Left renal cortex interstitium (tissue), 4 donors: ENCODE measurements at places on chromosomes 5 and 9. TPM values are rescaled to one million over a fixed set of nuclear protein-coding genes. Genes with fewer than 3 reads are reported as not detected.
A peak's percentile ranks its signal among the peaks of the same experiment; 100 is the strongest.

GRCh38 chr5:101045689-101046088, 142.6 kb upstream of the ST8SIA4 start:
- no peak for DNase-seq

DNA sequence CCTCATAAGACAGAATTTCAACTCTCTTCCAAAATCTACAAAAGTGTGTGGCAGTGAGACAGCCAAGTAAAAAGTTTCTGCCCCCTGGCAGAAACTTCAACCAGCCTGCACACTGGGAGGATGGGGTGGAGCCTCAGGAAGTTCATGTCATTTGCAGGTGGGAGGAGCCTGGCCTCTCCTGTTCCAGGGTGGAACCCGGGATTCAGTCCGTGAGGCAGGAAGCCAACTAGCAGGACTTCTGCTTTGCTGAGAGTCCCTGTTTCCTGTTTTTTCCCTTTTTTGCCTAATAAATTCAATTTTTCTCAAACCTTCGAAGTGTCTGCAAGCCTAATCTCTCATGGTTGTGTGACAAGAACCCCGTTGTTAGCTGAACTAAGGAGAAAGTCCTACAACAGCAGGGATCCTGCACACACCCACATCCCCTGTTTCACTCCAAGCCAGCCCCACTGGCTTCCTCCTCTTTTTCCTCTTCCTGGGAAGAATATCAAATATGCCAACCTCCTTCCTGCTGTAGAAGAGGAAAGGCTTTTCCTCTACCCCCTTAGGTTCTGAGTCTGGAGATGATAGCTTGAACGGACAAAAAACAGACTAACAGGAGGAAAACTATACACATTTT, 69.3 kb downstream of the ALDH7A1 start:
- DNase-seq, result no peak

DNA sequence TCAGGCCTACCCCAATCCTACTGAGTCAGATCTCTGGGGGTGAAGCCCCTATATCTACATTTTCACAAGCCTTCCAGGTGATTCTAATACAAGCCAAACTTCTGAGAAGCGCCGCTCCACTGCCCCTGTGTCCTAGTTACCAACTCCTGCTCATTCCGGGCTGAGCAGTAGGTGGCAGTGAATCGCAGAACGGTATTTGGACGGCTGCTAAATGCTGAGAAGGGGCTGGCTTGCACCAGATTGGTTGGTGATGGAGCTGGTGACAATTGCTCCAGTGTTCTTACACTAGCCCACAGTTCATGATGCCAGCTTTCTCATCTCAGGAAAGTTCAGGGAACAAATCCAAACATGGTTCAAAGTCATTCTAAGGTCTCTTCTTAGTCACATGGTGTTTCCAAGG, 31.1 kb upstream of the FGF1 start:
- DNase-seq, result peak; percentile 56

DNA sequence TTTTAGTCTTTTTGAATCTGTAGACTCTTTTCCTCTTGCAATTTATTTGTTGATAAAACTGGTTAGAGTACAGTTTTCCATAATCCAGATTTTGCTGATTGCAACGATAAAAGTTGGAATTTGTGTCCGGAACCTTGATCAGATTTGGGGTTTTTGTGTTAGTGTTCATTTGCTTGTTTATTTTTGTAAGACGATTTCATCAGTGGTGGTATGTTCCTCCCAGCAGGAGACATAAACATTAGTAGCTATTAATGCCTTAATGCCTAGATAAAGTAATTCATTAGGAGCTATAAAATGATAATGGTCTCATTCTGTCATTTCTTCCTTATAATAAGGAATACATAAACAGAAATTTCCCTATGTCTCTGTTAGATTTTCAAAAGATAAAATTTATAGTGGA, 21.3 kb downstream of the RPS6 start:
- DNase-seq, result no peak

Gene SAXO1
- 0.24 TPM for polyA plus RNA-seq

Gene SLC6A19
- 46.6 TPM for polyA plus RNA-seq

- no peak for DNase-seq
These were observed 157.0 kb upstream of the TRPC7 start for GRCh38 chr5:136522217-136522956.

Gene CCDC192
- 0.51 TPM for polyA plus RNA-seq

Gene SPEF2
- polyA plus RNA-seq, result 68.3 TPM

DNA sequence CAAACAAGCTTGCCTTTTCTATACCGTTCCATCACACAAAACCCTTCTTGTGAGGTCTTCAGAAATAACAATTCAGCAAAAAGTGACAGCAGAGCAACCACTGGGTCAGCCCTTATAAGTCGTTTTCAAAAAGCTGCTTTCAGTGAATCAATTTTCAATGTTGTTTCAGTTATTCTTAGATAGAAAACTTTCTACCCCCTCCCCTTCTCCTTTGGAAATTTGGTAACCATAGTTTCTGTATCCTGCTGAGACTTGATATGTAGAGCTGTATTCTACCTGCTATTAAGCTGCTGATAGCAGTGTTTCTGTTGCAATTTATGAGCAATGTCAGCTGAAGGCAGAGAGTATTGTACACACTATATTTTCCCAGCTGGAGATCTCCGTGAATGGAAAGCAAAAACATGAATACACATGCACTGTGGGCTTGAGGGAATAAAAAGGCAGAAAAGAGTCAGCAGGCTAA, 75.7 kb downstream of the ZNF608 start:
- DNase-seq, result no peak

DNA sequence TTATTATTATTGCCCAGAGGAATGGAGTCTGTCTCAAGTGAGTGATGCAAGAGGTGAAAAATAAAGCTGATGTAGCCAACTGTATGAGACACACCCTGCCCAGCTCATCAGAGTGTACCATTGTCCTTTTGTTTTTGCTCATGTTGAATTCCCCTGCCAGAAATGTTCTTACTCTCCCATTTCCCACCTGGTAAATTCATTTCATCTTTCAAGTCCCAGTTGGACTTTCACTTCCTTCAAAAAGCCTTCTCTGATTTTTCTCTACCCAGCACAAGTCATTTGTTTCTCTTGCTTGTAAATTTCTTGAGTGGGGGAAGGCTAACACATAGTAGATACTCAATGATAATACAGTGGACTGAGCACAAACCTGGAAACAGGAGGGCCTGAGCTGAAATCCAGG, 394.5 kb upstream of the ZNF462 start:
- DNase-seq, result no peak

Gene RANBP6
- polyA plus RNA-seq, result 36.3 TPM

DNA sequence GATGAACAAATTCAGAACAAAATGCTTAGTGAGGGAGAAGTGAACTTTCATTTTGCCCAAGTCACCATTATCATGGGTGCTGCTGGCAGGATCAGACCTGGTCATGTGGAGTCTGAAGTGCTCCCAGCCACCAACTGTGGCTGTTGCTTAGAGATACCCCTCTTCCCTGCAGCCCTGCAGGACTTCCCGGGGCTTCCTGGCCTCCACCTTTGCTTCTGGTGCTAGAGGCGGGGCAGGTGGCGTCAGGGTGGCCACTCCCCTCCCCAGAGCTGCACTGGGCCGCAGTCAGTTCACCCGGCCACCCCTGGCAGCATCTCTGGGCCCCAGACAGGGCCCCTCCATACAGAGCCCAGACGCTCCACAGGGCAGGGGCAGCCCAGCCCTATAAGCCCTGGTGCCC, 30.0 kb upstream of the SLC12A7 start:
- no peak for DNase-seq

DNA sequence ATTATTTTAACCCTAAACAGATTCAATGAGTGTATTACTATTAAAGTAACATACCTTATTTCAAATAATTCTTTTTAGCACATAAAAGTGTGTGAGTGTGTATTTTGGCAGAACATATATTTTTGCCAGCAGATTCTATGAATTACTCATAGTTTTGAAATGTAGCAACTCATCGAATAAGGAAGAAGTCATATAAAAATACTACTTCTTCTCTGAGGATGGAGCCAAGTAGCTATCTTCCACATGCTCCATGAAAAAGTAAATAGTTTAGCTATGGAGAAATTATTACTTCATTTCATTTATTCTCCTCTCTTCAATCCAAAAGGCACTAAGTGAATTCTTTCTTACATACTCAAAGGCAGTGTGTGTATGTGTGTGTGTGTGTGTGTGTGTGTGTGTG, 1090.4 kb upstream of the CDH6 start:
- DNase-seq, result no peak

Gene STING1
- 37.1 TPM for polyA plus RNA-seq

- DNase-seq, result no peak
These were observed 14.4 kb upstream of the ZNF131 start for GRCh38 chr5:43106290-43106638.

DNA sequence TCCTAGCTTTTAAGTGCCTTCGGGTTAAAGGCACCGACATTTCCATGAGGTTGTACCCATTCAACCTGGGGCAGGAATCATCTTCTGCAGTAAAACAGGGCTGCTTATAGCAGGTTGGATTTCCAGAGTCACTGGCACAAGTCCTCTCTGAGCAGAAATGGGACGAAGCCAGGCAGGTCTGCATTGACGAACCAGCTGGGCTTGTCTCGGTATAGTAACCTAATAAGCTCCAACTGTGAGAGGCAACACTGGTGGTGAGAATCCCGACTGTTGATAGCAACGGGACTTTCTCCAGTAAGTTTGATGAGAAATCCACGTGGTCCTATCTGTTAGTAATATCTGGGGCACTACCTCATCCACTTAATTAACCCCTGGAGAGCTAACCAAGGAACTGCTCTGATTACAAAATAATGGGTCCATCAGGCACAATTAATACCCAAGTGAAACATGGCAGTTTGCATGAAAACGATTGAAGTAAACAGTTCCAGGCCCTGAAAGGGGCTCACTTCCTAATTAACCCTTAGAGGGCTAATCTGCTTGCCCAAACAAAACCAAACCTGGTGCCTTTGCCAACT, 491.0 kb upstream of the C9orf72 start:
- no peak for DNase-seq

DNA sequence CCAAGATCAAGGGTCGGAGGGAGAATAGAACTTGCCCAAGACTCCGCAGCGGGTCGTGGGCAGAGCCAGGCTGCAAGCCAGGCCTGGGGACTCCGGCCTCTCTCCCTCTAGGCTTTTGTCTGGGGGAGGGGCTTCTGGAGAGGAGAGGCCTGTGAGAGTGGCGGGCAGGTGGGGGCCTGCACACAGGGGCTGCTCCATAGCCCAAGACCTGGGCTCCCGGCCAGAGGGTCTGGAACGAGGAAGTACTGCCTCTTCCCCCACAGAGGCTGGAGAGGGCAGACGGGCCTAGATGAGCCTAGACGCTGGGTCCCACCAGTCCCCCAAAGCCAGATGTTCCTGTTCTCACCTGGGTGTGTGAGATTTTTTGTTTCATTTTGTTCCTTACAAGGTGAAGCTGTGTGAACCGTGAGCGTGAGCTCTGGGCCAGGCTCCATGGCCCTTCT, 5.2 kb upstream of the ST6GALNAC6 start:
- DNase-seq, result no peak

Gene SLC4A9
- 17.6 TPM for polyA plus RNA-seq

DNA sequence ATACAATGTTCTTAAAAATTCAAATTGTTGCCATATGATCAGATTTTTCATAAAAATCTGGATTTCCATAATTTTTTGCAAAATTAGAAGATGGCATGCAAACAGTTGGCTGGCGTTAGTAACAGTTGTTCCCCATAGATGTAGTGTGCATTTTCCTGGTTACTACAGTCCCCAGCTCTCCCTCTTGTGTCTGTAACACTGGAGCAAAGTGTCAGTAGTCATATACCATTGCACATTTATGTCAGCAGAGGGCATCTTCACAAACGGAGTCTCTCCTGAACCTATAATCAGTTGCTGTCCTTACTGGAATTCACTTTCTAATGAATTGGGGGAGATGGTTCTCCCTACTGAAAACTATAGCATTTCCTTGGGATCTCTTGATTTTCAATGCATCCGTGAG, 44.7 kb upstream of the DMAC1 start:
- DNase-seq, result no peak

GRCh38 chr5:139131921-139132432, 66.2 kb downstream of the SIL1 start:
- DNase-seq, result no peak

DNA sequence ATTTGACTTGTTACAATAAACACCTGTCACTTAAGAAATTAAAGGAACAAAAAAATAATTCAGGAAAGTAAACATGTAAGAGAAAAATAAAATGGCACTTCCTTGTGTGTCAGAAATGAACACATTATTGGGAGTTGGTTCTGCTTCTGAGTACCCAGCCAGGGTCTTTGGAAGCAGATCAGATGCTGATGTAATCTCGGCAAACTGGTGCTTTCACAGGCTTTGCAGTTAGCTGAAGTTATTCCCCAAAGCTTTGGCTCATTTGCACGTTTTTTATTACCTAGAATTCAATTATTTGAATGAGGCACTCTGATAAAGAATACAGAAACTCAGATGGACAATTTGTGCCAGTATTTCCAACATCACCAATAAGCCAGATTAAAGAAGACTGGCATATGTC, 10.9 kb downstream of the CDH18 start:
- DNase-seq, result no peak

Gene IL9
- not detected for polyA plus RNA-seq

- no peak for DNase-seq
These were observed 64.8 kb upstream of the IFNE start for GRCh38 chr9:21546949-21547348.

- DNase-seq, result no peak
These were observed at the start of gene MLANA for GRCh38 chr9:5890641-5891040. Gene MLANA, plus strand, starts transcription at chr9:5890889. Its CDS starts 1,586 bp downstream, at chr9:5892475.

DNA sequence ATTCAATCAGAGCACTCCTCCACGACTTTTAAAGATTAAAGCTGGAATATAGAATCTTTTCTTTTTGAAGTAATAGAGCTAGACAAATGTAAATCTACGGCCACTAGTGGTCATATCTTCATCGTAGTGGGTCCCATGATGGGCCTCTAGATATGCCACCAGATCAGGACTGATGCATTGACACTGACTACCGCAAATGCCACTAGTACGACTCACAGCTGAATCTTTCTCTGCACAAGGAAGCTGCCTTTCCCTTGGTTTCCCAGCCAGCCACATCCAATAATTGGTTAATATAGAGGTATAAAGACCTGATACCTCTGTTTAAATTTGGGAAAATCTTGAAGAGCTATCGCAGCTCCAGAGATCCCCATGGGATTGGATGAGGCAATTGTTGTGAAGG, 37.8 kb upstream of the ADRB2 start:
- no peak for DNase-seq

Gene PCDHA9
- 0.05 TPM for polyA plus RNA-seq

DNA sequence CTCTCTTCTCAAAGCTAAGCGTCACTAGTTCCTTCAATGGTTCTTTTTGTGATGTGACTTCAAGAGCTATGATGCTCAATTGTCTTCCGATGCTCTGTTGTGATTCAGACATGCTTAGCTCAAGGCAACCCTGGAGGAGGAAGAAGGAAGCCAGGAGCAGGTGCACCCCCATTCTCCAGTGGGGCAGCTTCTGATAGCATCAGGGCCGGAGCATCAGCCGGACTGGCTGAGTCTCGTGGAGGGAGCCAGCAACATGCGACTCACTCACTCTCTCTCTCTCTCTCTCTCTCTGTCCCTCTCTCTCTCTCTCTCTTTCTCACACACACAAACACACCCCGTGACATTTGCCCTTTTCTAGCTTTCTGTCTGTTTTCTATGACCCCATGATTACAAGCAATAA, 140.2 kb downstream of the HSD17B3 start:
- no peak for DNase-seq

Gene NIPAL4
- polyA plus RNA-seq, result 0.68 TPM

DNA sequence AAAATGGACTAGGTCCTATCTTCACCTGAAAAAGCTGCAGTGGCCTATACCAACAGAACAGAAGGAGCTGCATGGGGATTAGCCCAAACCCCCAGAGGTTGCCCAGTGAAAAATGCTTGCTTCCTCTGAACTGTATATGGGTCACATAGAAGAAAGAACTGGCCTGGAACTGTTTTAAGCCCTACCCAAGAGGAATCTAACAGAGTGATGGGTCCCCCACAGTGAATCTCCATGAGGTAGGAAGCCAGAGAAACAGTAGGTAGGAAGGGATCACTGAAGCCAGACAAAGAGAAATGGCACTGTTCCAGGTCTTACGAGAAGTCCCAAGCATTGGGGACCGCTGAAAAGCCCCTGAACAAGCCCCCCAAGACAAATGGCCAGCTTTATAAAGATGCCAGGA, 28.8 kb upstream of the TRIM32 start:
- no peak for DNase-seq
